Activated B cell treated with CpG ODN at 0.5 μM for 24 hours (primary cell): ENCODE measurements at places on chromosomes 11 and 22. TPM values are rescaled to one million over a fixed set of nuclear protein-coding genes. Genes with fewer than 3 reads are reported as not detected.
A peak's percentile ranks its signal among the peaks of the same experiment; 100 is the strongest.

DNA sequence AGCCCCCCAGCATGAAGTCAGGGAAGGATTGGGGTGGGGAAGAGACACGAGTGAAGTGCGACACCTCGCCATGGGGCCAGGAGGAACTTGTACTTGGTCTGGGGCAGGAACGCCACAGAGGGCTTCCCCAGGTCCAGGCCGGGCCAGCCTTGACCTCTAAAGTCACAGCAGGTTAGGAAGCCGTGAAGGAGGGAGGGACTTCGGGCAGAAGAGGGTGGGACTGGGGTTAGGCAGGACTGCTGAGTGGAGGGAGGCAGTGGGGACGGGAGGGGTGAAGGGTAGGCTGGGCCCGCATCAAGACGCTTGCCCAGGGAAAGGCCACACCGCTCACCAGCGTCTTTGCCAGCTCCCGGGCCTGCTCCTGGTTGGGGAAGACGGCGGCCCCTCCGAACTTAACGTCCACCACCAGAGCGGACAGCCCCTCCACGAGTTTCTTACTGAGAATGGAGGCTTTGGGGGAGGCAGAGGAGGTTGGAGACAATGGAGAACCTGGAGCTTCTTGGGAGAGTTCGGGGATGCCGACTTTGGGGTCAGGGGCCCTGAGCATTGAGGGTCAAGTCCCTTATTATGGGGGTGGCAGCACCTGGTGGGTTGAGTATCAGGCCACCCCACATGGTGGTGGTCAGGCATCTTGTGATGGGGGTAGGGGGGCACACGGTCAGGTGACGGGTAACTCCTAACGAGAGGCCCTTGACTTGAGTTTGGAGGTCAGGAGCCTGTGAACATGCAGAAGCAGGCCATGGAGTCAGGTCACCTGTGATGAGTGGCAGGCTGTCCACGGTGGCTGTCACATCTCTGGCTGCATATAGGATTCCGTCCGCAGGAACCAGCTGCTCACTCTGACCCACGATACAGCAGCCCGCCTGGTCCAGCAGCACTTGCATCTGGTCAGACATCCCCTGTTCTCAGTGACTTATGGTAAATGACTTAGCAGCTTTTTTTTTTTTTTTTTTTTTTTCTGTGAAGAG lies 1.7 kb upstream of the SCO2 start:
- DNase-seq, result no peak

- no peak for DNase-seq
Measured at GRCh38 chr11:73623686-73624085, 22.7 kb upstream of the PLEKHB1 start.

GRCh38 chr11:128502726-128503125 lies 84.6 kb downstream of the ETS1 start:
- DNase-seq, result no peak

GRCh38 chr11:62770778-62771143 lies 435 bp upstream of the TAF6L start:
- no peak for DNase-seq

GRCh38 chr22:50595189-50595588 lies 5.4 kb upstream of the MAPK8IP2 start:
- DNase-seq, result no peak

DNA sequence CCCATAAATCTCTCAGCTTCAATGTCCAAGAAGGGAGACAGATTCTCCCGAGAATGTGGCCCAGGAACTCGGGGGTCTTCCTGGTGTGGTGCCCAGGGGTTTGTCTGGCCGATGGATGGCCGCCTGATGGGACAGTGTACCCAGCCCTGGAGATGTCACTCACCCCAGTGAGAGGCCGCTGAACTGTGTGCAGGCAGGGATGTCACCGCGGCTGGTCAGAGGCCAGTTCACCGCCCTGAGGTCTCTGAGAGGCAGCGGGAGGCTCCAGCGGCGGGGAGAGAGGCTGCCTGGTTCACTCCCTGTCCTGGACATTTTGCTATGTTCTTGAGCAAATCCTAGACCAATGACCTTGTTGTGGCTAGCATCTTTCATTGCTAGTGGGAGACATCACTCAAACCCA lies 1349.5 kb downstream of the BRD1 start:
- no peak for DNase-seq

DNA sequence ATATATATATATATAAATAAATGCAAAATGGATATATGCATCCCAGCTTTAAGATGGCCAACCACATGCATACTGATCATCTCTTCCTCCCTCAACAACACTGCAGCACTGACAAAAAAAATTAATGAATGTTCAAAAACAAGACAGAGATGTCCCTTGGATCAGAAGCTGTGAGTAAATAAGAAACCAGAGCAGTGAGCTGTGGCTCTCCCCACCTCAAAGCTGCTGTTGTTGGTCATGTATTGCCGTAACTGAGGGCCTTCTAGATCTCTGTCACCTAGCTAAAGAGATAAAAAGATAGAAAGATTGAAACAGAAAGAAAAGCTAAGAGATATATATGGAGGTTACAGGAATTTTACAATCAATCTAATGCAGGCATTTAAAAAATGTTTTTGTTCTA lies 15.5 kb upstream of the TMEM135 start:
- no peak for DNase-seq

- no peak for DNase-seq
Measured at GRCh38 chr11:110035357-110035756, 57.8 kb upstream of the ZC3H12C start.

GRCh38 chr11:6926208-6927029 lies at the start of gene ZNF215:
Gene ZNF215, plus strand, starts transcription at chr11:6926426. Its CDS starts 5,847 bp downstream, at chr11:6932273.
- DNase-seq, result peak; percentile 43

DNA sequence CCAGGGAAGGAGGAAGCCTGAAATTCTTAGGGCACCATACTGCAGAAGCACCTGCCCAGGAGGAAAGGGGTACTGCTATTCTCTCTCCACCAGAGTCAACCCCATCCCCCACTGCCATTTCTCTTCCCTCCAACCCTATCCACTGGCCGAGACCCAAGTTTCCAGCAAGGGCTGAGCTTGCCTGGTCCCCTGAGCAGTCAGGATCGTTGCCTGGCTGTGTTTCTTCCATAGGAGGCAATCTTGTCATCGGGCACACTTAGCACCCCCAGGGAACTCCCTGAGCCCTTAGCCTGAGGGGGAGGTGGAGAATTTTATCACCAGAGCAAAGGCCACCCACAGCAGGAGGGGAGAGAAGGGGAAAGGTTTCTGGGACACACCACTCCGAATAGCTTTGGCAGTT lies 115.8 kb upstream of the NECTIN1 start:
- DNase-seq, result no peak

DNA sequence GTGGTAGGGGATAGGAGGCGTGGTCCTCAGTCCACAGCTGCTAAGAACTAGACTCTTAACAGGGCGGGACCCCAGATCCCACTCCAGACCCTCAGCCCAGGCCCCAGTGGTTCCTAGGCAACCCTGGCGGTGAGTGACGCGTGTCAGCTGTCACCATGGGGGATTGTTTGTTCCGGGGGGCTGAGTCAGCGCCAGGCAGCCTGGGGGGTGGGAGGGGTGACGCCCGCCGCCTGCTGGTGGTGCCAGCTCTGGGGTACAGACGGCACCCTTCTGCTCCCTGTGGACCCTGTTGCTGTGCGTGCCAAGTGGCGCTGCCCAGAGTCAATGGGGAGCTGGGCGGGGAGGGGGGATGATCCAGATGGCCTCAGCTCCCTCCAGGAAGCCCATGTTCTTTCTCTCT lies 2.5 kb downstream of the CNIH2 start:
- DNase-seq, result no peak

DNA sequence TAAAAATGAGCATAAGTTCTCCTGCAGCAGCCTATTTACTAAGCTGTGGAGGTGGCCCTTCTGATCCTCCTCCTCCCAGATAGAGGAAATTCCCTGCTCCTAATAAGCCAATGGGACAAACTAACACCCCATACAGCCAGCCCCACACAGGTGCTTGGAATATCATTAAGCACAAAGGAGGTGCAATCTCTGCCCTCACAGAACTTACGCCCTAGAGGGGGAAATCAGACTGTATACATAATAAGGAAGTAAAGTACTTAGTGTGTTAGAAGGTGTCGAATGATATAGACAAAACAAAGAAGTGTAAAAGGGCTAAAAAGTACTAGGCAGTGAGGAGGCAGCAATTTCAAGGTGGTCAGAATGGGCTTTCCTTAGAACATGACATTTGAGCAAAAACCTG lies 5.8 kb downstream of the MS4A12 start:
- DNase-seq, result no peak

DNA sequence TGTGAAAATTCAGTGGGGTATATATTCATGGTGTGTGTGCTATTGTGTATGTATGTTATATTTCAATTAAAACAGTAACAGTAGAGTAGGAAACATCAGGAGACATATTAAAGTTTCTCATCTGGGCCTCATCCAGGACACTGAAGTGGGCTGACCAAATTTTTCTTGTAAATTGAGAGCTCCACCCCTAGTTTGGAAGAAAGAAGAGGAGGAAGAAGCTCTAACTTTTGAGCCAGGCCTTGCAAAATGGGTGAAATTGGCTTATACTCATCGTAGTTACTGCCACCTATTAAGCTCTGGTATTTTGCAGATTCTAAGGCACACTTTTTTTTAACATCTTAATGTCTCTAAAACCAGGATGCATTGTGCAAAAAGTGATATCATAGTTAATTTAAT lies 33.7 kb downstream of the TSPAN18 start:
- no peak for DNase-seq

GRCh38 chr11:5007561-5007960 lies 12.9 kb downstream of the OR51L1 start:
- DNase-seq, result no peak

Gene C11orf97
- total RNA-seq, result not detected in 2 replicates

Gene PANX3
- not detected in 2 replicates for total RNA-seq

Gene MEI1
- 28.9 and 31.3 TPM in 2 replicates for total RNA-seq

Gene POU2AF1
- 141 and 155 TPM in 2 replicates for total RNA-seq

Gene INPP5J
- 0.12 and 0.16 TPM in 2 replicates for total RNA-seq
